Neuronal stem cell (in vitro differentiated cells): ENCODE measurements at places on chromosomes 5 and 9.

- DNase-seq: no peak
Measured at GRCh38 chr5:127776477-127776876, 73.3 kb downstream of the CCDC192 start.

- DNase-seq: no peak
Measured at GRCh38 chr9:14591411-14591810, 101.8 kb downstream of the ZDHHC21 start.

- DNase-seq: no peak
Measured at GRCh38 chr5:142384014-142384413, 59.2 kb upstream of the SPRY4 start.

DNA sequence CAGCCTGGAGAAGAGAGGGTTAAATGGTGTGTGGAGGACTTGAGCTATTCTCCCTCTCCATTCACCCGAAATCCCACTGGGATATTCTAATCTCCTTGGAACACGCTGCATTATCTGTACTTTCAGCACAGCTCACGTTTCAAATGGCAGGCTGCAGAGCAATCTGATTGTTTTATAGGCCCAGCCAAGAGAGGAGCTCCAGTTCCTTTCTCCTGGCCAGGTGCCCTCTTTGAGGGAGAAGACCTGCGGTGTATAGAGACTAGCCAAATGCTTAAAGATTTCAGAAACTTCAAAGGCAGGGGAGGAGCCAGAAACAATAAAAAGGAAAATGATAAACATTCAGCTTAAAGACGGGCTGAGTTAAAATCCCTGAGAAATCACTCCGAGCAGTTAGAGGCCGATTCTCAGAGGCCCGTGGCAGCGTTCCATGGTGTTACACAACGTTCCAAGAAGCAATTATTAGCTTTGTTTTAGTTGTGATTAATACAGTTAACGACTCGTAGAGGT lies 564.0 kb upstream of the KLF4 start:
- DNase-seq: no peak

DNA sequence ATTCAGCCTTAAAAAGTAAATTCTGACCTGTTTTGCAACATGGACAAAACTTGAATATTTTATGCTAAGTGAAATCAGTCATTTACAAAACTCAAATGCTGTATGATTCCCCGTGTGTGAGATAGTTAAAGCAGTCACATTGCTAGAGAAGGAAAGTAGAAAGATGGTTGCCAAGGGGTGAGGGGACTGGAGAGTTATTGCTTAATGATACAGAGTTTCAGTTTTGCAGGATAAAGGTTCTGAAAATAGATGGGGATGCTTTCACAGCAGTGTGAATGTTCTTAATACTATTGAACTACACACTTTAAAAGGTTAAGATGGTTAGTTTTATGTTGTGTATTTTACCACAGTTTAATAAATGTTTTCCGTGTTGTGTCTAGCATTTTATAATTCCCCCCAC lies 51.2 kb downstream of the SGCD start:
- no peak for DNase-seq

- no peak for DNase-seq
Measured at GRCh38 chr5:173772384-173773059, 115.6 kb upstream of the CPEB4 start.

DNA sequence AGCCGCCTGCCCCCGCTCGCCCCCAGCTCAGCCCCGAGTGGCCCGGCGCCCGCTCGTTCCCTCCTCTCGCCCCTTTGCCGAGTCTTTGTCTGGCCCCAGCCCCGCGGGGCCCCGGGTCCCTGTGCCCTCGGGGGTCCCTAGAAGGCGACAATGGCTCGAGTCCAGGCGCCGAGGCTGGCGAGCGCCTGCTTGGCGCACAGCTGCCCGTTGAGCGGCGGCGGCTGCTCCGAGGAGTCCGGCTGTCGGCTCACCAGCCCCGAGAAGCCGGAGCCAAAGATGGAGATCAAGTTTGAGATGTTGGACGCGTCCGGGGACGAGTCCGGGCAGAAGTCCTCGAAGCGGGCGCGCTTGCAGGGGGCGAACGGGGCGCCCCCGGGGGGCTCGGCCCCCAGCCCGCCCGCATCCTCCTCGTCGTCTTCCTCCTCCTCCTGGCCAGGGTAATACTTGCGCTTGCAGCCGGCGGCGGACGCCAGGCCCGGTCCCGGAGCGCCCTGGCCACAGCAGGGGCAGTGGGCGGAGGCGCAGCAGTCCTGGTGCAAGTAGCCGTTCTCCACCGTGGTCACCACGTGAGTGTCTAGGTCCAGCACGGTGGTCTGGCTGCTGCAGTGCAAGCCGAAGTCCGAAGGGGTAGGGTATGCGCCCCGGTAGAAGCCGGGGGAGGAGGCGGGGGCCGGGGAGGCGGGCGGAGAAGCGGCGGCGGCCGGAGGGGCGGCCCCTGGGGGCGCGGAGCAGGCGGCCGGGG lies 1.2 kb downstream of the IER5L start:
- no peak for DNase-seq
